Stimulated activated CD4-positive, alpha-beta T cell treated with anti-CD3 and anti-CD28 coated beads, Interleukin-1b, Interleukin-23, amount 100 ng/mL, for 1 hour (primary cell): ENCODE measurements at places on chromosomes 4 and X.

GRCh38 chr4:5750946-5751665 lies 40.1 kb downstream of the EVC start:
- no peak for DNase-seq

DNA sequence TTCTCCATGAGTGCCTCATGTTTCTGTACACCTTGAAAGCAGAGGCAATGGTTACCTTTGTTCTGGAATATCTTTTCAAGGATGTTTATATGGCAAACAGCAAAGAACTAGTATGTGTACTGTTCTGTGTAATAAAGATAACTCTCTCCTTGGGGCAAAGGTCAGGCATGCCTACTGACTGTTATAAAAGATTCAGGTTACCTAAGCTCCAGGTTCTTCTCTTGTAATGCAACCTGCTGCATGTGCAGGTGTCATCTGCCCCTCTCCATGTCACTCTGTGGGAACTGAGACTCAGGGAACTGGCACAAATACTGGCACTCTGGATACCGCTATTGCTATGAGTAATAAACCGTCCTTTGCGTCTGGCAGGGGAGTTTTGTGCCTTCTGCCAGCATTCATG lies 5.4 kb upstream of the TRPC3 start:
- DNase-seq: no peak

DNA sequence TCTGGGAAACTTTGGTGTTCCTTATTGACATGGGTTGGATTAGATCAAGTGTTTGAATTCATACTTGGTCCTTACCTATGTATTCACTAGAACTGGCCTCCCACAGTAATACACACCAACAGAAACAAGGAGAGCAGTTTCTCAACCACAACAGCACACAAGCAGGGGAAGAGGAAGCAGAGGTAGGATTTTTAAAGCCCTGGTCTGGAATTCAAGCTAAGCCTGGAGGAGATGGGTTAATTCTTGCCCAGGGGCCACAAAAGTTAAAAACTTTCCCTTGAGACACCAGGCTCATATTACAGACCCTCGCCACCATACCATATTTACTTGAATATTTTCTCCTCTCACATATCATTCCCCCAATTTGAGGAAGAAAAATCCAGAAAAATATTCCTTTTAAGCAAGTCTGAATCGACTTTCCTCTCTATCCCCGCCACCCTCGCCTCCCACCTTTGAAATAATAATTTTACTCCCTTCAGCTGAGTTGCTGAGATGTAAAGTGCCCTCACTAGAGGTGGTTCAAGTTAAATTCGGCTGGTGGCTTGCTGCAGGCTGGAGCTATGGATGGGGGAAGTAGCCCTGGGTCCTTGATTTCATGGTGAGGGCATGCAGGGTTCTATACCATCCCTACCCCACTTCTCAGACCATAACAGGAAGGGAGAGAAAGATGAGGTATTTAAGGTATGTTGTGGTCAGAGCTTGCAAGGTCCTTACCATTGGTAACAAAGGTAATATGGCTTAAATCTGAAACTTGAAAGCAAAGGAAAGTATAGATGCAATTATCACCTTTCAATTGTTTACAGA lies 440.2 kb downstream of the INPP4B start:
- no peak for DNase-seq

- DNase-seq: no peak
Measured at GRCh38 chrX:38672646-38673045, 111.3 kb downstream of the TSPAN7 start.

- no peak for DNase-seq
Measured at GRCh38 chr4:14348506-14348905, 653.8 kb upstream of the CPEB2 start.

GRCh38 chrX:80812176-80812575 lies 2.5 kb upstream of the BRWD3 start:
- no peak for DNase-seq

- no peak for DNase-seq
Measured at GRCh38 chrX:10350981-10351380, 194.2 kb downstream of the CLCN4 start.

DNA sequence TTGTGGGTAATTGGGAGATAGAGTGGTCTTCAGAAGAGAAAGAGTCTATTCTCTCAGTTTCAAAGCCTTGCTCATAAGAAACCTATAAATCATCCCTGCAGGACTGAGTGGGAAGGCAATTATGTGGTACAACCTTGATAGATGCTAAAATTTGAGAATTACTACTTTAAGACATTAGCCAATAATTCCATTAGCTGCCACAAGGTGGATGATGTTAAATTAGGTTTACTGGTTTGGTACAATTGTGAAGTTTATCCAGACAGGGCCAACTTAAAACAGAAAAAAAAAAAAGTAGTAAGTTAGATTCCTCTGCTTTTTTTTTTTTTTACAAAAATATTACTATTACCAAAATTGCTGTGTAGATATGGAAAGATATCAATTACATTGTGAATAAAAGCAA lies 73.2 kb upstream of the AMOT start:
- DNase-seq: no peak

DNA sequence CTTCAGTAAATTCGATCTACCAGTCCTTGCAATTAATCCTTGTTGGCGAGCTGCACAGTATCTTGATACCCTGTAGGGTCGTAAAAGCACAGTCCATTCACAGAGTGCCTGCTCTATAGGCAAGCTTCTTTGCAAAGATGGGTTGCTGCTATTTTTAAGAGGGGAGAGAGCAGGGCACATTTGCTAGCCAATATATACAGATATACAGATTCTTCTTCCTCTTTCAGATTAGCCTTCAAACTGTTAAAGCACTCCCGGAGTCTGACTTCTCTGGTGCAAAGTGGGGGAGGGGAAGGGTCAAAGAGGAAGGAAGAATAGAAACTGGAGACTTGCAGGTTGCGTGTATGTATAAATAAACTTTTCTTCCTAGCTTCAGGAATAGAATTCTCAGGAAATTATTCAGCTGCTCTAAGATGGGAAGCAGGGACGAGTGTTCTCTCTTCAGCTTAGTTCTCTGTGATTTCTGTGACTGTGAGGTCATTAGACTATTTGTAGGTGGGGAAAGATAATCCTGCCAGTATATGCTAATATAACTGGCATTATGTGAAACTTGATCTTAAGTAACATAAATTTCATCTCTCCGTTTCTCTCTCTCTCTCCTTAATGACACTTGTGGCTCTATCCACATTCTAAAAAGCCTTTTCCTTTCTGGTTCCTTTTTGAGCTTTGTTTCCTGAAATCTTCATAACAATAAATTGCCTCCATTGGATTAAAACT lies at the start of gene CYSLTR1:
Gene CYSLTR1 (minus strand): TSS at position 242 of the 717 bp plus-strand sequence. CDS start 53,865 bp downstream, outside the sequence.
- DNase-seq: no peak

GRCh38 chr4:183443655-183444213 lies 702 bp upstream of the CDKN2AIP start:
- no peak for DNase-seq

GRCh38 chr4:121742794-121743193 lies 22.2 kb downstream of the SMIM43 start:
- DNase-seq: no peak

DNA sequence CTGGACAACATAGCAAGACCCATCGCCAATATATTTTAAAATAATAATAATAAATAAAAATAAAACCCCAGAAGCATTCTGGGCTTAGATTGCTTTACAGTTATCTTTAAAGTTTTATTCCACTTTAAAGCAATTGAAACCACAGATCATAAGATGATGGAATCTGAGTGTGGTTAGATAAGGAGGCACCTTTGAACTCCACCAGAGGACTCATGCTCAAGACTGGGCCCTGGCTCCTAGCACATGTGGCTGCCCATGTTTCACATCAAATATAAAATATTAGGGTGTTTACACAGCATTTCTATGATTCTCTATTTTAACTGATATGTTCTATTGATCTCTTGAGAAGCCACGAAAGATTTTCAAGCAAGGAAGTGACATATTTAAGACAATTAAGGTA lies 52.6 kb upstream of the BBS12 start:
- DNase-seq: no peak

DNA sequence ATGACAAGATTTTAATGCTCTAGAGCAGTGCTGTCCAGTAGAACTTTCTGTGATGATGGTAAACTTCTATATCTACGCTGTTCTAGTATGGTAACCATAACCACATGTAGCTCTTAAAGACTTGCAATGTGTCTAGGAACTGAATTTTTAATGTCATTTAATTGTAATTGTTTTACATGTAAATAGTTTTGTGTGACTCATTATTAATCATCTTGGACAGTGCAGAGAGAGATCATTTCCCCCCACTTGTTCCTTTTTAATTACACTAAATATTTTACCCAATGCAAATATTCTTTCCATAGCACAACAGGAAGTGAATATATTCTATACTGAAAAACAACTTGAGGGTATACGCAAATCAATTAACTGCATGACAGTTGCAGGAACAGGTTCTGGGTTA lies 5.8 kb downstream of the ATG4A start:
- DNase-seq: no peak

DNA sequence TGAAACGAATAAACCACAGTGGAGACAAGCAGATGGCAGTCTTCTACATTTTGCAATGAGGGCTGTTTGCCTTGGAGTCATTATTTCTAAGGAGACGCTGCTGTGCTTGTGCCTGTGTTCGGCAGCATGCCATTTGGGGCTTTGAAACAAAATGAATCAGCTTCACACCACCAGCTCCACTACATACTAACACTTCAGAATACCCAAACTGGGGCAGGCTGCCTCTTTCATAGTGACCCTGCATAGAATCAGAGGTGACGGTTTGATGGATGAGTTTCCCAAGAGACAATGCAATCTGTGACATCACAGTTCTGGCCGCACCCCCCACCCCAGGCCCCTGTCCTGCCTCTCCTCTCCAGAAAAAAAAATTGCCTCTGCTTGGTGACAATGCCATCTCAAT lies 57.1 kb upstream of the MID1 start:
- no peak for DNase-seq

DNA sequence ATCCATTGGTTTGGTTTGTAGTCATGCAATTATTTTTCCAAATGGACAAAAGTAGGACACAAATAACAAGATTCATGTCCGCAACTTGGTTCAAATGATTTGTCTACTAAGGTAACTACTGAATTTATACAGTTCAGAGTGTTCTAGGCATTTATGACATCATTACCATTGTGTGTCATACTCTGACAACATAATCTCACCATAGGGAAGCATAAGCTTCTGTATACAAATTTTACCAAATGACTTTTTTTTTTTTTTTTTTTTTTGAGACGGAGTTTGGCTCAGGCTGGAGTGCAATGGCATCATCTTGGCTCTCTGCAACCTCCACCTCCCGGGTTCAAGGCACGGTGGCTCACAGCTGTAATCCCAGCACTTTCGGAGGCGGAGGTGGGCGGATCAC lies at the start of gene CXorf66:
Gene CXorf66 (minus strand): TSS at position 101 of the 400 bp plus-strand sequence. CDS start 25 bp downstream, at position 76.
- DNase-seq: no peak

GRCh38 chr4:77418333-77418732 lies 187.3 kb upstream of the CXCL13 start:
- no peak for DNase-seq

GRCh38 chr4:75714704-75715103 lies 9.7 kb upstream of the USO1 start:
- no peak for DNase-seq

- no peak for DNase-seq
Measured at GRCh38 chr4:161101881-161102280, 1061.9 kb downstream of the FSTL5 start.

DNA sequence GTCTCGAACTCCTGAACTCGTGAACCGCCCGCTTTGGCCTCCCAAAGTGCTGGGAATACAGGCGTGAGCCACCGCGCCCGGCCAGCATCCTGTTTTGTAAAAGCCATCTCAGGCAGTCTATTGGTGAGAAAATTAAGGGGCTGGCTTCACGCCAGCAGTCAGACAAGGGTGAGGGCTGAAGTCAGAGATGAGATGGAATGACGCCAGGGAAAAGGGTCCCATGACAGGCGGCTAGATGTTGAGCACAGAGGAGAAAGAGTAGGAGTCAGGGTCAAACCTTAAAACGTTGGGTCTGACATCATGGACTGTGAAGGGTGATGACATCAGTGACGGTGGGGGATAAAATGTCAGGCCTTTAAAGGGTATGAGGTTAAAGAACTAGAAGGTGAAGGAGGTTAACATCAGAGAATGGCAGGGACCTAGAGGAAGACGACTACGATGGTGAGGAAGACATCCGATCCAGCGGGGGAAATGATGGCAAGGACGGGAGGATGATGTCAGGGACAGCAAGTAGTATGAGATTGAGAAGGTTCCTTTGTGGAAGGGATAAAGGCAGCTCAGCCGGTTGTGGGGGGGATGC lies 504 bp upstream of the RBM3 start:
- no peak for DNase-seq

DNA sequence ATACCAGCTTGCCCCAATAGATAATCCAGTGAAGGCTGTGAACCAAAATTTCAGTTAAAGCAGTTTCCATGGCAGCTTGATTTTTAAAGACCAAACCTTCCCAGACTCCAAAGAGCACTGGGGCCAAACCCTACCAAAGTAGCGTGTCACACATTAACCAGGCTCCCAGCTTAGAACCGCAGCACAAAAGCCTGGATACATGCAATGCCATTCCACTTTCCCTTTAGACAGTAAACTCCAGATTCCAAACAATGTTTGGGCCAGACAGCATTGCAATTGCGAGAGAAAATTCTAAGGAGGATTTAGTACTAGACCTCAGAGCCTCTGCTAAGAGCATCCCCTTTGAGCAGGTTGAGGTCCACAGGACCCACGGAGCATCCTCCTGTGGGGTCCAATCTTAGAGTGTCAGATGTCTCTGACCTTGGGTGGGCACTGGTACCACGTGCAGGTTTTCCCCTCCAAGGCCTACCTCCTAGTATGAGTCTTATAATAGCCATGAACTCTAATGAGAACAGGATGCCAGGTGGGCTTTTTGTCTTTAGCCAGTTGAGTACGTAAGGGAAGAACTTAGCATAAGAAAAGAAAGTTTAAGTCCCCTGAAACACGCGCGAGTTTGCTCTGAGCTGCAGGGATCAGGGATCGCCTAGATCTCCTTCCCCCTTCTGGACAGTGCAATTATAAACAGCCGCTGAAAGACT lies 38.8 kb downstream of the MGARP start:
- no peak for DNase-seq
